Endothelial cell of umbilical vein (primary cell): ENCODE measurements at places on chromosomes 6 and 20. TPM values are rescaled to one million over a fixed set of nuclear protein-coding genes. Genes with fewer than 3 reads are reported as not detected.

Gene SLC17A1
- not detected in 2 replicates for total RNA-seq

Gene STXBP5
- 21.8 and 25.0 TPM in 2 replicates for total RNA-seq

Gene ELOVL2
- not detected in 2 replicates for total RNA-seq

Gene ADISSP
- 55.0 and 55.8 TPM in 2 replicates for total RNA-seq

Gene BANF2
- not detected in 2 replicates for total RNA-seq

Gene BMP6
- total RNA-seq: 221 and 234 TPM in 2 replicates

Gene TCFL5
- total RNA-seq: 9.4 and 11.1 TPM in 2 replicates

Gene DPPA5
- not detected in 2 replicates for total RNA-seq

Gene AKAP12
- total RNA-seq: 340 and 362 TPM in 2 replicates

Gene MUC22
- not detected in 2 replicates for total RNA-seq

DNA sequence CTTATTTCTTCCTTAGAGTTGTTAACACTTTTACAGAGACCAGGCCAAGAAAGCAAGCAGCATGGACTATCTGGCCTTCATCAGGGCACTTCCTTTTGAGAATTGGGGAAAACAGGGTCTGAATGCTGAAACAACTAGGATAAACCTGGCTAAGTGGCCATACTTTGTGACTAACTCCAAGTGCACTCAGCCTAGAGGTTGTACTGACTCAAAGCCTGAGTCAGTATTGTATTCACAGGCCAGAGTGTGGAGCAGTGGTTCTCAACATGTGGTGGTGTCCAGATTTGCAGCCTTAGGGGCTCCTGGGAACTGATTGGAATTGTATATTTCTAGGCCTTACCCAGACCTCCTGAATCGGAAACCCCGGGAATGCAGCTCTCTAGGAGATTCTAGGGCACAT, 20.1 kb downstream of the SEC23B start:
- H3K4me3 ChIP-seq: no peak overlapping the region
- H3K36me3 ChIP-seq: peaks cover 45% of the 10 kb centered on the region
- no peak overlapping the region for H3K27ac ChIP-seq
- no peak for DNase-seq
- no peaks in the 10 kb centered on the region for H3K4me1 ChIP-seq

DNA sequence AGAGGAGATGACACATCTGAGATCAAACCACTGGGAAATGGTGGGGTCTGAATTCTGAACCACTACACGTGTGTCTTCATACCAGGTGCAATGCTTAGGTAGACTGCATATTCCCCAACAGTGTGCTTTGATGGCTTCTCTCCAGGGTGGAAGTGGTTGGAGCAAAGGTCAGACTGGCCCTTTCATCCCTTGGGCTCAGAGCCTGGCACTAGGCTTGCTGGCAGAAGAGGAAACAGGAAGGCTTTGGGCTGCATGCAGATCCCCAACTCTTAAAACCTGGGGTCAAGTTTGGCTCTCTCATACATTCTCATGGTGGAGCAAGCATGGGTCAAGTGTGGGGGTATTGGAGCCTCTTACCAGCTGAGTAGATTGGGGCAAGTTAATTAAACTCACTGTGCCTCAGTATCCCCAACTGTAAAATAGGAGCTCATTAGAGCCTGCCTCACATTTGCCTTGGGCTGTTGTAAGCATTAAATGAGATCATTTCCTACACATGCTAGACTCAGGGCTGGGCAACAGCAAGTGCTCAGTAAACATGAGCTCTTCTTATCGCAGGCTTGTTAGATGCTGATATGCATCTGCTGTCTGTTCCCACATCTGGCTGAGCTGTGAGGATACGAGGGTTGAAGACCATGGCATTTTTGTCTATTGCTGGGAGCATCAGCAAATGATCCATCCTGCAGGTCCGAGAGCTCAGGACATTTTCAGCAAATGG, 51.6 kb upstream of the FAM83D start:
- H3K27me3 ChIP-seq: no peaks in the 10 kb centered on the region
- H3K36me3 ChIP-seq: no peaks in the 10 kb centered on the region
- peak overlapping the region; percentile 54 for H3K27ac ChIP-seq
- H3K4me1 ChIP-seq: peaks cover 38% of the 10 kb centered on the region
- H3K4me3 ChIP-seq: no peak overlapping the region
- DNase-seq: no peak

DNA sequence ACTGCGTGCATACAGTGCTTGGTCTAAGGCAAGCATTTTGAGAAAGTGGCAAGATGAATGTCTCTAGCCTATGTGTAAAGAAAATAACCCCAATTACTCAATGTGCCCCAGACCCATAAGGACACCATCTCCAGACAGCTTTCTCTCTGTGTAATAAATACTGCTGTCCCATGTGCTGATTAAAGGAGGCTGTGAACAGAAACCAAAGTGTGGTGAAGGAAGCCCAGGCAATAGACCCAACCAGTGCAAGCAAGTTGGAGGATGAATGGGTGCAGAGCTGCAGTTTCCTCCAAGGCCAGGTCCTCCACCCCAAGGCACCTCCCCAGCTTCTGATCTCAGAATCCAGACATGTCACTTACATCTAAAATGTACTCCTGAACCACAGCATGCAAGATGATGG, 60.6 kb downstream of the TRAM2 start:
- H3K4me3 ChIP-seq: no peak overlapping the region
- peaks cover 72% of the 10 kb centered on the region for H3K4me1 ChIP-seq
- H3K36me3 ChIP-seq: peaks cover 13% of the 10 kb centered on the region
- H3K27ac ChIP-seq: no peak overlapping the region
- DNase-seq: no peak

DNA sequence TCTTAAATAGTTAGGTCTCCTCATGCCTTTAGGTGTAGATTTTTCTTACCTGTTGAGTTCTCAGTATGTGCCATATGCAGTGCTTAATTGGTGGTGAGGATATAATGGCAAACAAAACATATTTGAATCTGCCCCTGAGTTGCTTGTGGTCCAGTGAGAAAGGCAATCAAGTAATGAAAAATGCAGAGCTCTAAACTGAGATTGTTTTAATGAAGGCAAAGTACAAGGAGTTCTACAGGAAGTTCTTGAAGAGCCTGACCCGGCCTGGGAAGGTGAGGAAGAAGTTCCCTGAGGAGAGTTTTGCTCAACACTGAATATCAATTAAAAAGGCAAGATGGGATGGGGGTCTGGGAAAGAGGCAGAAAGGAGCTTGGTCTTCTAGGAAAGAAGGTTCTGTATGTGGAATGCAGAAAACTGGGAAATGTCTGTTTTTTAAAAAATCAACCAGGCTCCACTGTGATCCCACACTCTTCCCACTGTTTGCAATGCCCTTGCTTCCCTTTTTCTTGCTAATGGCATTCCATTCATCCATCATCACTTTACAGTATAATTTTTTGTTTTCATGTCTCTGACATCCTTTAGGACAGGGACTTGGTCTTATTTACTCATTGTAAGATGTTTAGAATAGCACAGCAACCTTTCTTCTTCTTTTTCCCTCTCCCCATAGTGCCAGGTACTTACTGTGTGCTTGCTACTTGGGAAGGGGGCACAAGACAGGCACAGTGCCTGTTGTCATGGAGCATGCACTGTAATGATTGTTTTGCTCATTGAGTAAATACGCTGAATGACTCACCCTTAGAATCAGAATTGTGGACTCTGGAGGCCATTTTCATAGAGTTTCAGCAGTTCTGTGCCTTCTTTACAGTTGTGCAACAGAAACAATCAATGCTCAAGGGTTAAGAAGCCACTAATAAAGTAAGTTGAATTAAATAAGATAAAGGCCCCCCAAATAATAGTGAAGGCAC, 64.3 kb downstream of the ANKS1A start:
- no peaks in the 10 kb centered on the region for H3K36me3 ChIP-seq
- H3K4me3 ChIP-seq: no peak overlapping the region
- no peaks in the 10 kb centered on the region for H3K27me3 ChIP-seq
- no peak overlapping the region for H3K27ac ChIP-seq

GRCh38 chr6:3803627-3804468, 45.3 kb upstream of the FAM50B start:
- no peak overlapping the region for H3K4me3 ChIP-seq
- peaks cover 47% of the 10 kb centered on the region for H3K4me1 ChIP-seq
- H3K36me3 ChIP-seq: no peaks in the 10 kb centered on the region
- H3K27me3 ChIP-seq: no peaks in the 10 kb centered on the region
- DNase-seq: peak; percentile 77

GRCh38 chr20:37868851-37869333, 34.0 kb upstream of the VSTM2L start:
- H3K36me3 ChIP-seq: peaks cover 6% of the 10 kb centered on the region
- no peak overlapping the region for H3K4me3 ChIP-seq
- H3K27me3 ChIP-seq: no peaks in the 10 kb centered on the region
- H3K4me1 ChIP-seq: no peaks in the 10 kb centered on the region
- no peak for DNase-seq

GRCh38 chr6:93419304-93420162, at the start of gene EPHA7:
EPHA7 (minus strand) TSS chr6:93419559; CDS start chr6:93419341, 218 bp downstream.
- H3K4me3 ChIP-seq: peak within 1 kb of the TSS; percentile 57
- no peak within 1 kb of the TSS for H3K27ac ChIP-seq
- peaks cover 35% of the 10 kb centered on the region for H3K4me1 ChIP-seq

DNA sequence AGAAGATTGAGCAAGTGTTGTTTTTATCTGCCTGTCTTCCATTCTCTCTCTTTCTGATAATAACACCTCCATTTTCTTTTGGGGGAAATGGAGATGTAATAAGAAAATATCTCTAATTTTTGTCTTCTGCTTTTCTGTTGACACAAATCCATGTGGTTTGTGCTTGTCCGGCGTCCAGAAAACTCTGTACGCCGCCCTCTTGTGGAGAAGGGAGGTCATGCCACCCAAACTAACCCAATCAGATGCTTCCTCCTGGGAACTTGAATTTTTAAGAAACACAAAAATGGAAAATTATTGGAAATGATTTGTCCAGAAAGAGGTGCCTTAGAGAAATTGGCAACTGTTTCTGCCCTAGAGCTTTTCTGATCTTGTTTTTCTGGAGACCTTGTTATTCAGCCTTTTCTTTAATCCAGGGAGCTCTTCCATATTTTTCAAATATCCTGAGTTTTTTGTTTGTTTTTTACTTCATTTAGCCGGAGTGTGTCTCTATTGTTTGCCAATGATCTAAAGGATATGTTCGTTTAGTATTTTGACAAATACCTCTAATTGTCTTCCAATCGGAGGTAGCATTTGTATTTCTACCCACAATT, 17.8 kb upstream of the FNDC1 start:
- H3K36me3 ChIP-seq: no peaks in the 10 kb centered on the region
- H3K27ac ChIP-seq: no peak overlapping the region
- no peaks in the 10 kb centered on the region for H3K4me1 ChIP-seq
- H3K4me3 ChIP-seq: no peak overlapping the region
- peak; percentile 61 for DNase-seq
- no peaks in the 10 kb centered on the region for H3K27me3 ChIP-seq

DNA sequence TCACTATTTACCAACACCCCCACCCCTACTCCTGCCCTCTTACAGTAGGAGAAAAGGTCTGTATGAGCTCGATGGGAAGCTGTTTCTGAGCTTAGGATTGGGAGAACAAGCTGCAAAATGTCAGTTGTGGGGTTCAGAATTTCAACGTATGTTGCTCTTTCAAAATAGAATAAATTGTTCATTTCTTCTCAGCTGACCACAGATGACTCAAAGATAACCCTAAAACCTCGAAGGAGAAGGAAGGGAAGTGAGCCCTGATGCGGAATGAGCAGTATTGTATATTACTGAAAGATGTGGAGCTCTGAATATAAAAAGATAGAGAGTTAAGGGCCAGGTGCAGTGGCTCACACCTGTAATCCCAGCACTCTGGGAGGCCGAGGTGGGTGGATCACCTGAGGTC, 35.9 kb upstream of the MYLIP start:
- H3K36me3 ChIP-seq: no peaks in the 10 kb centered on the region
- no peak for DNase-seq
- H3K27me3 ChIP-seq: no peaks in the 10 kb centered on the region
- H3K4me3 ChIP-seq: no peak overlapping the region
- H3K27ac ChIP-seq: no peak overlapping the region

- H3K27me3 ChIP-seq: peaks cover 16% of the 10 kb centered on the region
- peak within 1 kb of the TSS; percentile 6 for H3K4me3 ChIP-seq
- no peaks in the 10 kb centered on the region for H3K36me3 ChIP-seq
- no peak within 1 kb of the TSS for H3K27ac ChIP-seq
Observed at GRCh38 chr6:33419580-33420490, at the start of gene SYNGAP1. SYNGAP1 (plus strand) TSS chr6:33420065; CDS start chr6:33420265, 200 bp downstream.

GRCh38 chr20:64080013-64080812, at the start of gene OPRL1:
OPRL1 (plus strand) TSS chr20:64080082; CDS start chr20:64092721, 12,639 bp downstream.
- H3K27me3 ChIP-seq: peaks cover 15% of the 10 kb centered on the region
- H3K36me3 ChIP-seq: no peaks in the 10 kb centered on the region
- DNase-seq: peak; percentile 34
- no peak within 1 kb of the TSS for H3K27ac ChIP-seq
- H3K4me1 ChIP-seq: peaks cover 20% of the 10 kb centered on the region

GRCh38 chr20:33516882-33517281, 27.0 kb downstream of the CBFA2T2 start:
- H3K36me3 ChIP-seq: no peaks in the 10 kb centered on the region
- DNase-seq: peak; percentile 27
- no peak overlapping the region for H3K4me3 ChIP-seq

DNA sequence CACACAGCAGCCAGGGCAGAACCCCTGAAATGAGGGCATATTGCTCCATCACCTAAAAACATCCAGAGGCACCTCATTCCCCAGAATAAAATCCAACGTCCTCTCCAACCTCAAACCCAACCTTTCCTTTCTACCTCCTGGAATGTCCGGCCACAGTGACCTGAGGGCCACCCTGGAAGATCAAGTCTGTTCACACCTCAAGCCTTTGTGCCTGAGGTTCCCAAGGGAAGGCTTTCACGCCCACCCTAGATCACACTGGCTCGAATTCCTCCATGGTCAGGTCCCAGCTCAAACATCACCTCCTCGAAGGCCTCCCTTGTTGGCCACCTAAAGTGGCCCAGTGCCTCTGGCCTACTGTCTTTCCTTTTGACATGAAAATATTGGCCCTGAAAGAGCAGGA, 88.9 kb downstream of the ZMYND8 start:
- H3K27me3 ChIP-seq: no peaks in the 10 kb centered on the region
- H3K27ac ChIP-seq: no peak overlapping the region
- no peak for DNase-seq
- H3K4me3 ChIP-seq: no peak overlapping the region

GRCh38 chr6:105987516-105987915, 98.6 kb upstream of the PRDM1 start:
- H3K4me3 ChIP-seq: no peak overlapping the region
- no peaks in the 10 kb centered on the region for H3K36me3 ChIP-seq
- H3K27me3 ChIP-seq: peaks cover 69% of the 10 kb centered on the region
- H3K27ac ChIP-seq: no peak overlapping the region
- no peak for DNase-seq
- H3K4me1 ChIP-seq: peaks cover 4% of the 10 kb centered on the region

- H3K36me3 ChIP-seq: no peaks in the 10 kb centered on the region
- H3K4me1 ChIP-seq: no peaks in the 10 kb centered on the region
- H3K27me3 ChIP-seq: no peaks in the 10 kb centered on the region
- DNase-seq: no peak
- no peak overlapping the region for H3K4me3 ChIP-seq
Observed at GRCh38 chr6:40373267-40373666, 213.9 kb downstream of the LRFN2 start.

- no peaks in the 10 kb centered on the region for H3K27me3 ChIP-seq
- no peak overlapping the region for H3K27ac ChIP-seq
- H3K36me3 ChIP-seq: peaks cover 7% of the 10 kb centered on the region
- DNase-seq: no peak
- H3K4me3 ChIP-seq: no peak overlapping the region
Observed at GRCh38 chr6:89834884-89835792, 5.5 kb downstream of the CASP8AP2 start.

GRCh38 chr6:78841111-78841510, 26.2 kb upstream of the IRAK1BP1 start:
- H3K4me3 ChIP-seq: no peak overlapping the region
- no peak for DNase-seq
- no peaks in the 10 kb centered on the region for H3K27me3 ChIP-seq
